ENCODE measurements at places on chromosomes 2 and 18.

DNA sequence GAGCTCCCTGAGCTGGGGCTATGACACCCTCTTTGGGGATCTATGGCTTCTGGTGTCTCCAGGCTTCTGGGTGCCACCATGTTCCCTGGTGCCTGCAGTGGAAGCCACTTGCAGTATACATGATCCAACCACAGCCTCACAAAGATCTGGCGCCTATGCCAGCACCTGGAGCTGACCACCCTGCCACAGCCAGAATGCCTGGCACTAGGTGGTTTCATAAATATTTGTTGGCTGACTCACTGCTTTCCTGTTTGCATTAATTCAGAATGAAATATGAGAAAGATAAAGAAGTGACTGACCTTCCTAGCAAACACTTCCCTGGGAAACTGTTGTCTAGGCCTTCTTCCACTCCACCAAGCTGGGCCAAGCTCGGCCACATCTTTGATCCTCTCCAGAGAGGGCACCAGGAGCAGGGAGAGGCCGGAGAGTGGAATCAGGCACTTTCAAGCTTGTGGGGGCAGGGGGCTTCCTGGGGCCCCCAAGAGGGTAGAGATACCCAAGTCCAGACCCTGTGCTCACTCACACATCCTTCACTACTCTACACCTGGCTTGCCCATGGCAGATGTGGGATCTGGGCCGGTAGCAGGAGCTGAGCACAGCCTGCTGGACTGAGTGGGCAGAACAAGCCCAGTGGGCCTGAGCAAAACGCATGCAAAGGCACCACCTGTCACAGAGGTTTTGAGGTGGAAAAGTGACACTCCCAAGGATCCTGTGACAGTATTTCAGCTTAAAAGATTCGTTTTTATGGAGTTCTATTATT is 565.7 kb downstream of the SLC4A3 start:
- DNase-seq = no peak

GRCh38 chr2:145652571-145653545 is 1132.9 kb upstream of the ZEB2 start:
- DNase-seq = no peak

DNA sequence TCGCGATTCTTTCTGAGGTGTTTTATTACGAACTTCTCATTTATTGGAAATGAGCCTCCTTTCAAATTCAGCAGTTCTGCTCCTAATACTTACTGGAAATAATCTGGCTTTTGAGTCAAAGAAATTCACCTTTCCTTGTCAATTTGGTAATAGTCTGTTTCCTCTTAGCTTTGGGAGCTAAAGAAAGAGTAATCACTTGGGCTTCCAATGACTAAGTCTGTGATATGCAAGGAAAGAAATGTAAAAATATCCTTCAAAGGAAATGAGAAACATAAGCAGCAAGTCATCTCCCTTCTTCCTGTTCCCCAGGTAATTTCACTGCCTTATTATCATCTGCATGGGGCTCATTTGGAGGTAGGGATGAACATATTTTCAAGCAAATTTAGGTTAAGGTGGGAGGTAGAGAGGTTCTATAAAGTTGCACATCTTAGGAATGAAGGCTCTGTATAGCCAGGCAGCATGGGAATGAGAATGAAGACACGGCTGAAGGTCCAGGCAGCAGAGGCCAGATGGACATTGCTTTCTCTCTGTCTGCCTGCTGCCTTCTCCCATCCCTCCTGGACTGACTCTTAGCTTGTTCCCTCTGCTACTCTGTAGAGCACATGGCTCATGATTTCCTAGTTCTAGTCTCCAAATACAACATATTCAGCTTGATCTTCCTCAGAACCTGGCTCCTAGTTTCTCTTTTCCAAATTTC is 1.0 kb downstream of the SPP2 start:
- no peak for DNase-seq

DNA sequence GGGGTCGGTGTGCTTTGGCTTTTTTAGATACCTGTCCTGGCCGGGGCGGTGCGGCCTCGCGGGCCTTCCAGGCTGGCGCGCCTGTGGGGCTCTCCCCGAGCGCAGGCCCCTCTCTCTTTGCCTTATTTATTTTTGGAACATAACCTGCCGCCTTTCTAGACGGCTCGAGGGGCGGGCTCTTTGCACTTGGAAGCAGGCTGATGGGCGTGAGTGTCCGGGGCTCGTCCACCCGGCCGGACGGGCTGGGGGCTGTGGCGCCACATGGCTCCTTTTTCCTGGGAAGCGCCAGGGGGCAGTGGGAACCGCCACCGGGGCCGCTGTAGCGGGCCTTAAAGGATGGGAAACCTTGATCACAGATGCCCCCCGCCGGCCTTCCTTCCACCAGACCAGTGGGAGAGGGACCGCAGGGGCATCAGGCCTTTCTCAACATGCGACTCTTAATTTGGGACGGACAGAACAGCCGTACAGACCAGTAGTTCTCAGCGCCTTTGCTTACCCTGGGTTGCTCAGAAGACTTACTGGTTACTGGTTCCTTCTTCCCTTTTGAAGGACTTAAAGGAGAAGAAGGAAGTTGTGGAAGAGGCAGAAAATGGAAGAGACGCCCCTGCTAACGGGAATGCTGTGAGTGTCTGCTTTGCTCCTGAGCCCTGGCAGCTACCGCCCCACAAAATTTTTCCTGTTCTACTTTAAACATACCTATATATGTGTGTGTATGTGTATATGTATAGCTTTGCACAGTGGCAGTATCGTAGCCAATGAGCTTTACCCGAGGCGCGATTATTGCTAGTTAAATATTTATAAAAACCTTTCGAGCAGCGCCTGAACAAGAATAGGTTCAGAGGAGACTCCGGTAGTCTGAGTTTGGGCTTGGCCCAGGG is 2.7 kb downstream of the PTMA start:
- DNase-seq = no peak

GRCh38 chr2:68396093-68396492 is 31.0 kb downstream of the PLEK start:
- DNase-seq = no peak

DNA sequence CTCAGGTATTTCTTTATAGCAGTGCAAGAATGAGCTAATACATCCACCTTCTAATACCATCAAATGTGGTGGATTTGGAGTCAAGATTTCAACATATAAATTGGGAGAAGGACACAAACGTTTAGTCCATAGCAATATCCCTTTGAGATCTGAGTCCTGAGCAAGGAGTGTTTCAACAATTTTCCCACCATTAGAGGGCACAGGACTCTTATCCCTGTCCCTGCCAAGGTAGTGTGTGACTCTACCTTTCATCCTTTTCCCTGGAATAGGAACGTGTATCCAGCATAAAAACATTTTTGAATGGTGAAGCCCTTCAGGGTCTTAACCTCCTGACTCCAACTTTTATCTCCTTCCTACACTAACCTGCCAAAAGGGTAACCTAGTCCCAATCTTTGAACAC is 181.3 kb upstream of the SRD5A2 start:
- DNase-seq = no peak

DNA sequence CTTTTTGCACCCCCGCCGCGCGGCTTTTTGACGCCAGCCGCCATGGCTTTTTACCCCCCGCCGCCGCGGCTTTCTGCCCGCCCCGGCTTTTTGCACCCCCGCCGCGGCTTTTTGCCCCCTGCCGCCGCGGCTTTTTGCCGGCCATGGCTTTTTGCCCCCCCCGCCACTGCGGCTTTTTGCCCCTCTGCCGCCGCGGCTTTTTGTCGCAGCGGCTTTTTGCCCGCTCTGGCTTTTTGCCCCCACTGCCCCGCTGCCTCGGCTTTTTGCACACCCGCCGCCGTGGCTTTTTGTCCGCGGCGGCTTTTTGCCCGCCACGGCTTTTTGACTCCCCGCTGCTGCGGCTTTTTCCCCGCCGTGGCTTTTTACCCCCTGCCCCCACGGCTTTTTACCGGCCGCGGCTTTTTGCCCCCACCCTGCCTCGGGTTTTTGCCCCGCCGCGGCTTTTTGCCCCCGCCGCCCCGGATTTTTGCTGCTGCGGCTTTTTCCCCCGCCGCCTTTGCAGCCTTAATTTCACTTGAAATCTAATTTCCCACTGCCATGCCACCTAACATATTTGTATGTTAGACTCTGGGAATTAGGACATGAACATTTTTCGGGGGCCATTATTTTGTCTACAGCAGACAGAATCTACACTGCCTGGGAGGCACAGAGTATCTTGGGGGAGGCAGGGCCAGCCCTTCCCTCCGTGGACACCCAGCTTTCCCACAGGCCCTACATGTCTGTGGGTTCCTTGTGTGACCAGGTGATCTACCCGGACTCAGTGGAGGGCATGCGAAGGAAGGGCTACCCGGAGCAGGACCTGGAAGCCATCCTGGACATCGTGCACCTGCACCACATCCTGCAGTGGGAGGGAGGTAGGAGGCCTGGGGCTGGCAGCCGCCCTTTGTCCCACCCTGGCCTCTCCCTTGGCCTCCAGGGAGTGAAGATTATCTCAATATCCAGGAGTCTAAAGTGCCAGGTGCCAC is 3031.0 kb upstream of the TEKT4 start:
- no peak for DNase-seq

DNA sequence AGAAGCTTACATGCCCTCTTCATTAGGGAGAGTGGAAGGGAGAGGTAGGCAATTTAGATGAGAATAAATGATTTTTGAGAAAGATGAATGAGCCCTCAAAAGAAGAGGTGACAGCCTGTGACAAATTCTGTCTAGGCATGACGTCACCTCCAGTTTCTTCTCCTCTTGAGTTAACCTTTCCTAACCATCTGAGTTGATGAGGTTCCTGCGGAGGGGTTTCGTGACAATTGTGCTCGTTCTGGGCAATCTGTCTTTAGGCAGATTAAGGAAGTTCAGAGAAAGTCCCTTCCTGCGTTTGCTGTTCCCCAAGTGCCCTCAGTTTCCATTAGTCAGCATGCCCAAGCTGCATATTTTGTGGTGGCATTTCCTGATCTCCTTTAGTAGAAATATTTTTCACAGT is 640.2 kb upstream of the SYT4 start:
- DNase-seq = no peak

GRCh38 chr2:9110893-9111569 is 95.6 kb upstream of the ASAP2 start:
- no peak for DNase-seq

DNA sequence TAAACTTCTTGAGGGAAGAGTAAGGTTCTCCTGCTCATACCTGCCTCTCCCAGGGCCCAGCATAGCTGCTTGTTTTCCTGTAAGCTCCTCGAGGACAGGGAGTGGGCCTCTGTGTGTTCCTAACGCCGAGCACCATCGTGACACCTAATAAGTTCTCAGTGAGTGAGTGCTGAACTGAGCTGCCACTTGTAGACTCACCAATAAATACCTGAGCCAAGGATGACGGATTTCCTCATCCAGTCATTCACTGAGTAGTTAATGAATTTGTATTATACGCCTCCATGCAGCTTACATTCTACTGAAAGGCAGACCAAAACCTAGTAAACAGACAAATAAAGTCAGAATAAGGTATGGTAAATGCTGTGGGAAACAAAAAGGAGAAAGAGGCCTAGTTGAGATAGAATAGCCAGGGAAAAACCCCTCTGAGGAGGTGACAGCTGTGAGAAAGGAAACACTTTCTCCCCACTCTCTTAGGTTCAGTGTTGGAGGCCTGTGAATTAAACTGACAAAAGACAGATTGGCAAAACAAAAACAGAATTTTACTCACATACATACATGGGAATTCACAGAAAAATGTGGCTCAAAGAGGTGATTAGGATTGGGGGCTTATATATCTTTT is 138.6 kb downstream of the B3GNT2 start:
- DNase-seq = no peak

- no peak for DNase-seq
Measured at GRCh38 chr18:11998193-11998592, 16.9 kb downstream of the IMPA2 start.

GRCh38 chr2:179410552-179411356 is 146.1 kb upstream of the SESTD1 start:
- DNase-seq = peak; percentile 5

DNA sequence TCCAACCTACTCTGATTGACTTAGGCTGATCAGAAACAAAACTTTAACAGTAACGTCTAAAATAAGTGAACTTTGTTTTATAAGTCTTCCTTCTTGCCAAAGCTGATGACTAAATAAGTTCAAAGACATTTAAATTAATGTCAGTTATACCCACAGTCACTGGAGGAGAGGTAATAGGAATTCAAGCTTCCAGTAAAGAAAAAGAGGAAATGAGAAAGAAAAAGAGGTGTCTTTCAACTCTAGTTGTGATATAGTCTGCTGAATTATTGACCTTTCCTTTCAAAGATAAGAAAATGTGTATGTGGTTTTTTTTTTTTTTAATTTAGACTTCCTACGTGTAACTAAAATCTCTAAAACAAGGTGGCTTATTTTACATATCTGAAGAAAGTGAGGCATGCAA is 191.5 kb downstream of the SLC8A1 start:
- DNase-seq = no peak

GRCh38 chr18:4293337-4293736 is 161.8 kb downstream of the DLGAP1 start:
- no peak for DNase-seq

- DNase-seq = no peak
Measured at GRCh38 chr2:144346229-144346628, 173.7 kb downstream of the ZEB2 start.

DNA sequence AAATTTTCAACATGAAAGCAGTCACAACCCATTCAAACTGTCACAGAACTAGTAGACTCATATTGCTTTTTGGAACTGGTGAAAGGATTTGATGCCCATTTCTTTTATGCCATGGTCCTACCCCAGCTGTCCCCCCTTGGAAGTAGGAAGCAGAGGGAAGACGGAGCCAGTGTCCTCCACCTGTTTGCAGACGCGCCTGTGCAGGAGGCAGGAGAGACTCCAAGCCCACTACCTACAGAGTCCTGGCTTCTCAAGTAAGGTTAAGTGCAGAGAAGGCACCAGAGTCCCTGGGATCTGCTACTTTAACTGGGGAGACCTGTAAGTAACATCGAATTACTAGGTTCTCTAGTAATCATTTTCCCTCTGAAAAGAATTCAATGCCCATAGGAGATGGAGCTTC is 32.7 kb upstream of the DNMT3A start:
- no peak for DNase-seq

GRCh38 chr2:204110751-204111516 is 174.4 kb downstream of the ICOS start:
- no peak for DNase-seq

DNA sequence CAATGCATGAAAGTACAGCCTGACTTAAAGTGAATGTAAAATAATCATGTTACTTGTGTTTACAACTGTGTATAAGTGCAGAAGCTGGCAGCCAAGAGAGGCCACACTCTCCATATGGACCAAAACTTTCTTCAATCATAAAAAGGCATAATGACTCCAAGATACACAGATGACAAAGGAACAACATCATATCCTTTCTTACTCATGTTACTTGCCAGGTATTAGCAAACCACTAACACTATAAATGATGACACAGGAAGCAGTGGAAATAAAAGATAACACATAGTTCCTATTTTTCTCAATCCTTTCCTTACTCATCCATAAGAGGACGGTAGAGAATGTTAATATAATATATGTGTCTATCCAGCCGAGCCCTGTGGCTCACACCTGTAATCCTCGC is 400.0 kb upstream of the CDH2 start:
- DNase-seq = no peak

GRCh38 chr2:240451791-240452461 is 16.5 kb downstream of the GPC1 start:
- no peak for DNase-seq
